ENCODE measurements at places on chromosomes 5 and 9.

DNA sequence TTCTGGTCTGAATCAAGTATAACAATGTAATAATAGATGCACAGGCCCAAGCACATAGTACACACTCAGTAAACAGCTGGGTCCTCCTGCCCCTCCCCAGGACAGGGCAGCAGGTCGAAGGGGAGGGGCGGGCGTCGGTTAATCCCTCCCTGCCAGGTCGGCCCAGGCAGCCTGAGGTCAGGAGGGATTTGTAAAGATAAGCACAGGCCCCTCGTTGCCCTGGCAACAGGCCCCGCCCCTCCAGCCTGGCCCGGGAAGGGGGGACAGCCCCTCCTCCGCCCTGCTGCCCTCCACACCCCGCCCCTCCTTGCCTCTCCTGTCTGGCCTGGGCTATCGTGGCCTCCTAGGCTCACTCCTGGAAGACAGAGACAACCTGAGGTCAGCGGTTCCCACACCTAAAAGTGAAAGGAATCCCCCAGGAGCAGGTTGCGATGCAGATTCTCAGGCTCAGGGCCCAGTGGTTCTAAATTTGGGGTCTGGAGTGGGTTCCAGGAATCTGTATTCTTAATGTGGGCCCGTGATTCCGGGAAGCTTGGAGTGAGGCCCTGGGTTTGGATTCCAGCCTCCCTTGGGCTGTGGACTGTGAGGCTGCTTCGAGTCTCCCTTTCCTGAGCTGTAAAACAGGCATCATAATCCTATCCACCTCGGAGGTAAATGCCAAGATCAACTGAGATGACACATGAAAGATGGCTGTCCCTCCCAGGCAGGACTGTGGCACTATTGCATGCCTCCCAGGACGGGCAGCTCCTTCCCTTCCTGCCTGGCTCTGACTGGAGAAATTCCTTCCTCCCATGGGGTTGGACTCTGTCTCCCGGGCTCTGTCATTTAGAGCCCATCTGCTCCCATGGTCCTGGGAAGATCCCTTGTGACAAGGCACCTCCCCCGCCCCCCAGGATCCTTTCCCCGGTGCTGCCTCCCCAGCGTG, 4.4 kb downstream of the CRB2 start:
- no peak for DNase-seq

DNA sequence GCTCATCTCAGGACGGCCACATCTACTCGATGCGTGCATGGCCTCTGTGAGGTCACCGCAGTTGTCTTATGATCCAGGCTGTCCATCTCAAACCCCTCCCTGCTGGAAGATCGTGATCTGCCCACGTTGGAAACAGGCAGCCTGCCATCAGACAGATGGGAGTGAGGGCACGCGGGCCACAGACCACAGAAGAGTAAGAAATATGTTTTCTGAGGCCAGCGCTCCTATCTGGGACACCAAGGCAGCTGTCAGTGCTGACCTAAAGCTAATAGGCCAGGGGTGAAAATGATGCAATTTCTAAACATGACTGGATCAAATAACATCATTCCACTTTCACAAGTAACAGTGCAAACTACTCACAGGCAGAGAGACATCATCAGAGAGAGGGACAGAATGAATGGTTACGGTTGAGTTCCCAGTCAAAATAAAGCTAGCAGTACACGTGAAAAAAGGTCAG, 57.1 kb upstream of the CER1 start:
- DNase-seq, result peak; percentile 90

DNA sequence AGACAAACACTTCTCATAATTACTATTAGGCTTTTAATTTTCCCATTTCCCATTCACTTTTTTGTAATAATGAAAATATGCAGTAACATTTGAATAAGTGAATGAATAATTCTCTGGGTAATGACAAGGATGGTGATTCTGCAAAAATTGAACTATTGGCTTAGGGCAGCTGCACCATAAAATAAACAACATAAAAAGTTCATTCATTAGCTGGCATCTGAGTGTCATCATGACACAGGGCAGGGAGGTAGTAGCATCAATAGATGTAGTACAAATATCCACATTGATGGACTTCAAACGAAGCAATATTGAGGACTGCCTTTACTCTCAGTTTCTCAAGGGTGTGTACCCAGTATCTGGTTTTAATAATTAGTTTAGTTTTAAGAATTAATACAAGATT, 4.9 kb downstream of the MEGF10 start:
- no peak for DNase-seq

- DNase-seq, result no peak
These were observed 376.7 kb upstream of the RORB start for GRCh38 chr9:74120470-74120869.

DNA sequence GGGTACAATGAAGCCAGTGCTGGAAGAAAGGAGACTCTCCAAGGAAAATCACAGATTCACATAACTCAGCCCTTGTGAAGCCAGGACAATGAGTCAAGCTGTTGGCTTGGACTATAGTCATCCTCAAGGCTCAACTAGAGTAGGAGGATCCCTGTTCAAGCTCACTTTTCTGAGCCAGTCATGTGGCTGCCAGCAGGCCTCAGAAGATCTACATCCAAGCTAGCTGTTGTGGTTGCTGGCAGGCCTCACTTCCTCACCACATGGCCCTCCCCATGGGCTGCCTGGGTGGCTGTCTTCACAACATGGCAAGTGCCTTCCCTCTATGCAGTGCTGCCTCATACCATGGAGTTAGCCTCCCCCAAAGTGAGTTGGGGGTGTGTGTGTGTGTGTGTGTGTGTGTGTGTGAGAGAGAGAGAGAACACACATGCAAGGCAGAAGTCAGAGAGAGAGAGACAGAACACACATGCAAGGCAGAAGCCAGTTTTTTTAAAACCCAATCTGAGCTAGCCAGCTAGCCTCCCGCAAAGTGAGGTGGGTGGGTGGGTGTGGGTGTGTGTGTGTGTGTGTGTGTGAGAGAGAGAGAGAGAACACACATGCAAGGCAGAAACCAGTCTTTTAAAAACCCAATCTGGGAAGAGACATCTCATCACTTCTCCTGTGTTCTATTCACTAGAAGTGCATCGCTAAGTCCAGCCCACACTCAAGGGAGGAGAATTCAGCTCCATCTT, 17.1 kb downstream of the SCAI start:
- peak; percentile 98 for DNase-seq

DNA sequence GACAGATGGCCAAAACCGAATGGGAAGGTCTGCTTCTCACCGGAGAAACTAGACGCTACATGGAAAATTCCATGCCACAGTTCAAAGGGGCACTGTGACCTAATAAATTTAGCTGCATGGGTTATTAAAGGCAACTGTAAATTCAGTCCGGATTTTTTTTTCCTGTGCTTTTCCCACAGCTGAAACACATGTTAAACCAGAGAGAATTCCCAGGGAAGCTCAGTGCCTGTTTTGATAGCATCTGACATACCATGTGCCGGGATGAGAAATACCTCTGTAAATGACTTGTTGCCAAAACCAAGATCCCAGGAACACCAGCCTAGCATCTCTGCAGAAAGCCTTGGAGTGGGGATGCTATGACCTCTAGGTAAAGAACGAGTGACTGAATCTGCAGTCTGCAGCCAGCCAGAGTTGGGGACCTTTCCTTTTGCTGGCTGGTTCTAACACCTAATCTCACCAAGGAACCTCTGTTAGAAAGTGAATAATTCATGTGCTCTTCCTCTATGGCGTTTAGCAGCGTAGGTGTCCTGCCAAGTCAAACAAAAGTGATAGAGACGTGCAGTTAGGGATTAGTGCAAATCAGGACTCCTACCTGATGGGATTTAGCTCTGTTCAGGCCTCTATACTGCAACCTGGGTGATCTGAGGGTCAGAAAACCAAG, 77.9 kb downstream of the SLIT3 start:
- no peak for DNase-seq

- no peak for DNase-seq
These were observed 439.1 kb downstream of the DMAC1 start for GRCh38 chr9:7360513-7360912.

DNA sequence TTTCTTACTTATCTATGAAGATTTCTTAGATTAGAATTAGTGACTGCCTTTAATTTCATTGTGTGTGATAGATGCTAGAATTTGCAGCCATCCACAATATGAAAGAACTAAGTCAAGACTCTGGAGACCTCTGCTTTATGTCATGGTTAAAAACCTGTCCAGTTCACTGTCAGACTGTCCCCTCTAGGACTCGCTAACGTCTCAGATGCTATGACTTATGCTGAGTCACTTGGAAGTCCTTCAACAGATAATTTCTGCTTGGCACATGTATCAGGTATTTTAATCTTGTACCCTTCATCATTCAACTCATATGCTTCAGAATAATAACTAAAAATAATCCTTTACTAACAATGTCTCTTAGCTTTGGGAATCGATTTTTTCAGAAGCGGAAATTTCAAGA, 230.5 kb upstream of the DMAC1 start:
- peak; percentile 6 for DNase-seq

DNA sequence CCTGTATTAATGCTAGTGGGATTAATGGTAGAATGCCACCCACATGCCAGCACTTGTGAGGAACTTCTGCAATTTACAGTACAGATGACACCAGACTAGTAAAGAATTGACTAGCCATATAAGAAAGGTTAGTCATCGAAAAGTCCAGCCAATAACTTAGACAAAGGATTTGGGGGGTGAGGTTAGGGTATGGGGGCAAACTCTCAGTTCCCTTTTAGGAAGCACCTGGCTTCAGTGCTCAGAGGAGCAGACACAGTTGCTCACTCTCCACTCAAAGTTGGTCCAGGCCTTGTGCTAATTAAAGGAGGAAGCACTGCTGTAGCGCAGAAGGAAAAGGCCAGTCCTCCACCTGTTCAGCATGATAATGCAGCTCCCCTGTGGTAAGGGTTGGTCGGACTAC, 25.2 kb downstream of the TGFBR1 start:
- DNase-seq, result no peak

DNA sequence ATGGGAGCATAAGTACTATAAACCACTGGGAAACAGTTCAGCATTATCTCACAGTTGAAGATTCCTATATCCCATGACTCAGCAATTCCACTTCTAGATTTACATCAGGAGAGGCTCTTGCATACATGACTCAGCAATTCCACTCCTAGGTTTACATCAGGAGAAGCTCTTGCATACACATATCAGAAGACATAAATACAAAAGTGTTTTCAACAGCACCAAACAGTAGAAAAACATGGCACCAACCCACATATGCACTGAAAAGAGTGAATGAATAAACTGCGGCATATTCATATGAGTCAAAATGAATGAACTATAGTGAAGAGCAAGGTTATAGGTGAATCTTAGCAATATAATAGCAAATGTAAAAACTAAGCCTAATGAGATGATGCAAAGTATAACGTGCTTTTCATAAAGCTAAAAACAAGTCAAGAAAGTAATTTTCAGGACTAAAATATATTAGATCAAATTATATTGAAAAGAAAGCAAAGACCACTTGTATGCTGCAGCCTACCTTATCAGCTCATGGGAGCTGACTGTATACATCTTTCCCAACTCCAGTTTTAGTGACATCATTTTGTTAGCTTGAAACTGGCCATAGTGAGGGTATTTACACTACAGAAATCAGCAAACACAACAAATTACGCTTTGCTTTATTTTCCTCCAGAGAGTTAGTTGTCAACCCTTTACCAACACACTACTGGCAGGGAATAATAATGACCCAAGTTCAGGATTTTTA, 95.8 kb downstream of the ANKRD18B start:
- DNase-seq, result peak; percentile 70

DNA sequence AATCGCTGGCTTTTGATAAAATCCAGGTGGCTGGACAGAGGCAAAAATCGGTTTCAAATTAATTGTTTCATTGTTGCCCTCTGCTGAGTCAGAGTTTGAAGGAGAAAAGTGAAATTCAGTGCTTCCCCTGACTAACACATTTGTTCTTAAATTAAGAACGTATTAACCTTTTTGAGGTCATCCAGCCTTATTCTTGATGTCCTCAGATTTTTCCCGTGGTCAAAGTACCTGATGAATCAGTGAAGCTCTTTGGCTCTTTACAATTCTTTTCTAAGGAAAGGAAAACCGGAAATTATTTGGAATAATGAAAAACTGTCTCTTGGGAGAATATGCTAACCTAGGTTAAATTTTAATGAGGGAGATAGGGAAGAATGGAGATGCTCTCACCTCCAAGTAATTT, 21.6 kb downstream of the OSMR start:
- no peak for DNase-seq

GRCh38 chr5:66164044-66164790, 20.1 kb downstream of the SREK1 start:
- DNase-seq, result peak; percentile 50

GRCh38 chr9:111715471-111715870, 54.1 kb downstream of the GNG10 start:
- DNase-seq, result no peak

- no peak for DNase-seq
These were observed 81.6 kb upstream of the TNFAIP8 start for GRCh38 chr5:119274030-119274766.

GRCh38 chr5:153974131-153974812, 64.4 kb downstream of the FAM114A2 start:
- peak; percentile 62 for DNase-seq

- DNase-seq, result peak; percentile 69
These were observed 2115.0 kb downstream of the MAT2B start for GRCh38 chr5:165620394-165620793.

DNA sequence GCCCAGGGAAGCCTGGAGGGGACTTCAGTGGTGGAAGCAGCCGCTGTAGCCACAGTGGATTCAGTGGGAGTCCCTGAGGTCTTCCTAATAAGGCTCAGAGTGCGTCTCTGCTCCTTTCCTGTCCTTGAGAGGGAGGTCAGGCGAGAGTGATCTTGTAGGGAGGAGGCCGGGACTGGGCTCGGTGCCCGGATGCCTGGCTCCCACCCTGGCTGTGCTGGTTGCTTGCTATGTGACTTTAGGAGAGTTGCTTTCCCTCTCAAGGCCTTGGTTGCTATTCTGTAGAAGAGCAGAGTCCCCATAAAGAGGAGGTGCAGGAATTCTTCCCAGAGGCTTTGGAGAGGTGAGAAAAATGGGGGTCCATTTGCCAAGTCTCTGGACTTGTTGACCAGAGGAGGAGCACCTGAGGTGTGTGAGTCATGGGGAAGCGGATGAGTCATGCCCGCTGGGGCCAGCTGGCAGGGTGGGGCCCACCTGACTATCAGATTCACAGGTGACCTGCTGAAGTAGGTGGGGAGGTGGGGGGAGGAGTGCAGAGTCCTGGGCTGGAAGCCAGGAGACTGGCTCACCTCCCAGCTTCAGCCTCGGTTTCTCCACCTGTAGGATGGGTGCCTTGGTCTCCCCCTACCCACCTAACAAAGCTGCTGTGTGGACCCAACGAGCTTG, 13.8 kb downstream of the GSN start:
- DNase-seq, result no peak

DNA sequence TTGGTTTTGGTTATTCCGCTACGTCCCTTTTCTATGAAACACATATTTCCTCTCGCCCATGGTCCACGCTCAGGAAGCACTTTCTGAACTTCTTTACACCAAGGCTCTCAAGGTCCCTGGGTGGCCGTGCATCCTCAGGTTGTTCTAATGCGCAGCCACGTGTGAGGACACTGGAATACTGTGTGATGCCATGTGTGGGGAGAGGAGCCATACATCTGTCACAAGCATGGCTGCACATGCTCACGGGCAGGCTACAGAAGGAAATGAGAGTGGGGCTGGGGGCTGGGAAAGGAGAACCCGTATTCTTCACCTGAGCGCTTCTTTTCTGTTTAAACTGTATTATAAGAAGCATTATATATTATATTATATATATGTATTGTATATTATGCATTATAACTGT, 36.7 kb downstream of the PRRT1B start:
- DNase-seq, result no peak
